ENCODE measurements at places on chromosomes 5 and 9.

DNA sequence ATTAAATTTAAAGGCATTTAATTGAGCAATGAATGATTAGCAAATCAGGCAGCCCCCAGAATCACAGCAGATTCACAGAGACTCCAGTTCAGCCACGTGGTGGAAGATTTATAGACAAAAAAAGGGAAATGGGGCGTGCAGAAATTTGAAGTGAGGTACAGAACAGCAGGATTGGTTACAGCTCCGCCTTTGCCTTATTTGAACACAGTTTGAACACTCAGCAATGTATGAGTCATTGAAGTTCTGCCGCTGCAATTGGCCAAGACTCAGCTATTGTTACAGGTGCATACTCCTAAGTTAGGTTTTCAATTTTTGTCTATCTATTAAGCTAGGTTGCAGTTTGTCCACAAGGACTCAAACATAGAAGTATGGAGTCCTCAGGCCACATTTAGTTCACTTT is 157.7 kb upstream of the SLC12A2 start:
- DNase-seq = no peak

DNA sequence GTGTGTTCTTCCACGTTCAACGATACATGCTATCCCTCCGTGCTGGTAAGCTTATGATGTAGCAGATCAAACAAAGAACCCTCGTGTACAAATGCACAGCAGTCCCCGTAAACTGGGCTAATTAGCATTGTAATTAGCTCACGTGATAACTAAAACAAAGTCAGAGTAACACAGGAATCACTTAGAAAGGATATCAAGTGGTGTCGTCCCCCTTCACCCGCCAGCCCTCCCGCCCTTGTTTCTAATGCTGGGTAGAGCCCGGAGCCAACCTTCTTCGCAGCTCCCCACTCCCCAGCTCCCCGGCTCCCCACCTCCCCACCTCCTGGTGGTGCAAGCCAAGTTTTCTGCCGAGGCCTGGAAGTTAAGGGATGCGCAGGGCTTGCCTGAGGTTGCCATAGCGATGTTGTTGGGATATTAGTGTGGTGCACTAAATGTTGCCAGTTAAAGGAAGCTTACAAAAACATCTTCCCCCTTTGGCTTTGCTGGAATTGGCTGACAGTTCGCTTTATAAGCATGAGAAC is 357.9 kb upstream of the CCNH start:
- no peak for DNase-seq

DNA sequence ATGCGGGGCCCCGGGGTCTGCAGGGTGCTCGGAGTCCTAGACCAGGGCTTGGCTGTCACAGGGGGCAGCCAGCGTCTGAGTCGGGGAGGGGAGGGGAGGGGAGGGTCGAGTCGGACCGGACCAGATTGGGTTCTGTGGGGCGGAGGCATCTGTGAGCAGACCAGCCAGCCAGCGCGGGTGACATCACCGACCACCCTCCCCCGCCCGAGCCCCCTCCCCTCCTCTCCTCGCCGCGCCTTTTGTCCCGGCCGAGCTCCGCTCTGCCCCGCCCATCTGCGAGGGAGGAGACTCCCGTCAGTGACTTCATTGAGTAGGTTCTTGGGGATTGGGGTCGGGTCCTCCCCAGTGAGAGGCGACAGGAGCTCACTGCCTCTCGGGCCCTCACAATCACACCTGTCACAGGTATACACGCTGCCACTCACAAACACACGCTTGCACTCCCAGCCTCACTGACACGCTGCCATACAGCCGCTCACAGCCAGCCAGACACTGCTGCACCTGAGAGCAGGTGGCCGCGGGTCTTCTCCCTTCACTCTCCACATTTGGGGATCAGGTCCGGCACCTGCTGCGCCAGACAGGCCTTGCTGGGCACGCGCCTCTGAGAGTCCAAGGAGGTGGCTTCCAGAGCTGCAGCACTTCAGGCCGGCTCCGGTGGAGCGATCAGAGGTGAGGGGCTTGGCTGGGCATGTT is 546 bp downstream of the DNAJB5 start:
- peak; percentile 48 for DNase-seq

DNA sequence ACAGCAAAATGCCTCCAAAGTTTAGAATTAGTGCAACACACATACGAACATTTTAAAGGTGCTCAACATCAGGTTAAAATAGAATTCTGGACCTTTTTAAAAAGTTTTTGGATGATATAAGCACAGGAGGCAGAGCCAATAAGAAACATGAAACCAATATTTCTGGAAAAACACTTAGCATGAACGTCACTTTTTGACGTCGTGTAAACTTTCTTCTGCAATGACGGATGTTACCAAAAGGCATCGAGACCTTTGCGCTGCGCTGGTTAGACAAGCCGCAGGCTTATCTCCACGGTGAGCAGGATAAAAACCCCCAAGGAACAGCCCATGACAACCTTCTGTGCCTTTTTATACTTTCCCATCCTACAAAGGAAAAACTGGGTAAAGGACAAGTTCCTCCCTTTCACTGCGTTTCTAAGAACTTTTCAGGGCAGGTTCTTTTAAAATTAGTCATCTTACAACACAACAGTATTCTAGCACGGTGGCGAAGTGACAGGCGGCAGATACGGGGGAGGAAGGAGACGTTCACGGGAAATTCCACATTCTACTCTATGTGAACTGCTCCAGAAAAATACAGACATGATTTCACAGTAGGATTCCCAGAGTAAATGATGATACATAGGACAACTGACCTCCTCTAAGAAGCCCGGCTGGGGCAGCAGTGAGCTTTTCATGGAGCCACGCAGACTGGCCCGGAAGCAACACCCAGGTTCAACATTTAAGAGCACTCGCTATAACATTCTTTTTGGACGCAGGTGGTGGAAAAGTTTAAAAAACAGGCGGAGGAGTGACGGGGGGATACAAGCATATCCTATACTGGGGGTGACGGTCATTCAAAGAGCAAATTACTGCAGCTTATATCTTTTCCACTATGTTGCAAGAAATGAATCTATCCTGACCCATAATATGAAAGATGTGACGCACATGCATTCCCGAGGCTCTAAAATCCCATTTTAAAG is 52.4 kb downstream of the USP20 start:
- no peak for DNase-seq

GRCh38 chr5:173858021-173858669 is 30.0 kb upstream of the CPEB4 start:
- no peak for DNase-seq

- DNase-seq = no peak
Observed at GRCh38 chr5:112784726-112785125, 47.0 kb downstream of the APC start.

DNA sequence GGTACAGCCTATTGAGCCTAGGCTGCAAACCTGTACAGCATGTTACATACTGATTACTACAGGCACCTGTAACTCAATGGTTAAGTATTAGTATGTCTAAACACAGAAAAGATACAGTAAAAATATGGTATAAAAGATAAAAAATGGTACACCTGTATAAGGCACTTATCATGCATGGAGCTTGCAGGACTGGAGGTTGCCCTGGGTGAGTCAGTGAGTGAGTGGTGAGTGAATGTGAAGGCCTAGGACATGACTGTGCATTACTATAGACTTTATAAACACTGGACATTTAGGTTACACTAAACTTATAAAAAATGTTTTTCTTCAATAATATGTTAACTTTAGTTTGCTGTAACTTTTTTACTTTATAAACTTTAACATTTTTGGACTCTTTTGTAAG is 171.3 kb downstream of the SLC28A3 start:
- no peak for DNase-seq

DNA sequence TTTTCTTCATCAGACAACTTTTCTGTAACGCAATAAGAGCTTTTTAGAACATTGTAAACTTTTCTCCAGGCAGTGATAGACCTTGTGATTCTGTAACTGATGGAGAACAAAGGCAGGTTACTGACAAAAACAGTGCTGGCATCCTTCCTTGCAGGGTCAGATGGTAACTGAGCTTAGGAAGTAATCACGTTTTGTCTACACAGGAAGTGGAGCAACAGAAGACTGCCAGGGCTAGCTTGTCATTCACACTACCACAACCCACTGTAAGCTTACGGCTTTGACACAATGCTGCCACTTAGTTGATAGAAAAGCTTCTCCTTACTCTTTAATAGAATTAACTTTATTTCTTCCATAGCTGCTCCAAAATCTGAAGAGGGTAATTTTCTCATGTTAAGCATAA is 46.8 kb downstream of the FBN2 start:
- DNase-seq = no peak

GRCh38 chr5:3287516-3287915 is 308.1 kb upstream of the IRX1 start:
- DNase-seq = no peak

DNA sequence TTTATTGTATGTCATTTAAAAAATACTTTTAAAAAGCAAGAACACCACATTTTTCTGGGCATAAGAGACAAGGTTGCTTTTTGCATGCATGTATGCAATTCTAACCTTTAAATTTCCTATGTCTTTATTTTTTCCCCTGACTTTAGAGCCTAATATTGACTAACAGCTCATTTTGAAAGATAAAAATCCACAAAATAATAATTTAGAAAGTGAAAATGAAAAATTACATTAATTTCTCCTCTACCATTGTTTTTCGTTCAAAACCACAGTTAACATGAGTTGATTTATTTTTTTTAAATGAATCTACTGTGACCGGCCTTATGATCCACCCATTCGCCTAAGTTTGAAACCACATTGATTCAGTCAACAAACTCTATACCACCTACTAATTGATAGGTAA is 137.5 kb upstream of the CDKN2B start:
- no peak for DNase-seq

DNA sequence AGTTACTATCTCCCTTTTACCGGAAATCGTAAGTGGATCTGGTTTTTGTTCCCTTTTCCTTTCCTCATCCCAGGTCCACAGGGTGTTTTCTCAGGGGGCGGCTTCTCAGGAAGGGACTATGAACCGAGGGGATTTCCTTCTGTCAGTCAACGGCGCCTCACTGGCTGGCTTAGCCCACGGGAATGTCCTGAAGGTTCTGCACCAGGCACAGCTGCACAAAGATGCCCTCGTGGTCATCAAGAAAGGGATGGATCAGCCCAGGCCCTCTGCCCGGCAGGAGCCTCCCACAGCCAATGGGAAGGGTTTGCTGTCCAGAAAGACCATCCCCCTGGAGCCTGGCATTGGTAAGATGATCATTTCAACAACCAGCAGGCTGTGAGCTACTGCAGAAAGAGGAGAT is 75.8 kb downstream of the GOLPH3 start:
- no peak for DNase-seq

Measured in germinal center (tissue), 1 donor.